ENCODE measurements at places on chromosomes 16 and 17. TPM values are rescaled to one million over a fixed set of nuclear protein-coding genes. Genes with fewer than 3 reads are reported as not detected.
A peak's percentile ranks its signal among the peaks of the same experiment; 100 is the strongest.

Gene COPZ2
- 18.0 TPM for total RNA-seq

- DNase-seq: no peak
Observed at GRCh38 chr17:49552070-49552751, 23.5 kb upstream of the NXPH3 start.

Gene FOXL1
- 0.46 TPM for total RNA-seq

- DNase-seq: no peak
Observed at GRCh38 chr16:49930841-49931240, 74.9 kb upstream of the ZNF423 start.

GRCh38 chr17:68491381-68492231 lies 20.6 kb upstream of the PRKAR1A start:
- DNase-seq: no peak

- no peak for DNase-seq
Observed at GRCh38 chr17:9636501-9636900, 8.8 kb upstream of the USP43 start.

- DNase-seq: no peak
Observed at GRCh38 chr16:63938661-63939060, 1183.2 kb downstream of the CDH11 start.

Gene ARL5C
- total RNA-seq: not detected

- no peak for DNase-seq
Observed at GRCh38 chr16:1871974-1872635, at the start of gene MEIOB. Gene MEIOB (minus strand): TSS chr16:1872164. CDS start chr16:1868175, 3,989 bp downstream.

DNA sequence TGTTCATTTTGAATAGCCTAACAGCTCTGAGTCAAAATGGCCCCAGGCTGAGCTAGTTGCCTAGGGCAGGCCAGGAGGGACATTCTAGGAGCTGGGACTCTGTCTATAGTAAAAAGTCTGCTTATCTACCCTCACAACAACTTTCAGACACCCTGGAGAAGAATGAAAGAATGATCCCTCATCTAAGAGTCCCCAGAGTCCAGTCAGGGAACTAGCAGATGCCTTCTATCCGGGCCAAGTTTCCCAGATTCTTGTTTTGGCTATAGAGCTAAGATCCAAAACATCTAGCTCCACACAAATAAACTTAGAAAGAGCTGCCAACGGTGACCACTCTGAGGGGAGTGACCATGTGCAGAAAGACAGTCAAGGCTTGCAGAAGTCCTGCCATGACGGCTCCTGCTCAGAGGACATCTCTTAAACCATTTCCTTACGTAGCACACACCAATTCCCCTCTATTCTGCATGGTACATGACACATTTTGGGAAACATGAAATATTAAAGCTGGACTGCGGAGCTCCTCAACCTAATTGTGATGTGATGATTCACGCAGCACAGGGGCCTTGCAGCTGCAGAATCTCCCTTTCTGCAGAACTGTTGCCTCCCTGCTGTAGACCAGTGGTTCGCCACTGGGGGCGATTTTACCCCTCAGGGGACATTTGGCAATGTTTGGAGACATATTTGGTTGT lies 24.2 kb downstream of the FAM20A start:
- peak; percentile 35 for DNase-seq

DNA sequence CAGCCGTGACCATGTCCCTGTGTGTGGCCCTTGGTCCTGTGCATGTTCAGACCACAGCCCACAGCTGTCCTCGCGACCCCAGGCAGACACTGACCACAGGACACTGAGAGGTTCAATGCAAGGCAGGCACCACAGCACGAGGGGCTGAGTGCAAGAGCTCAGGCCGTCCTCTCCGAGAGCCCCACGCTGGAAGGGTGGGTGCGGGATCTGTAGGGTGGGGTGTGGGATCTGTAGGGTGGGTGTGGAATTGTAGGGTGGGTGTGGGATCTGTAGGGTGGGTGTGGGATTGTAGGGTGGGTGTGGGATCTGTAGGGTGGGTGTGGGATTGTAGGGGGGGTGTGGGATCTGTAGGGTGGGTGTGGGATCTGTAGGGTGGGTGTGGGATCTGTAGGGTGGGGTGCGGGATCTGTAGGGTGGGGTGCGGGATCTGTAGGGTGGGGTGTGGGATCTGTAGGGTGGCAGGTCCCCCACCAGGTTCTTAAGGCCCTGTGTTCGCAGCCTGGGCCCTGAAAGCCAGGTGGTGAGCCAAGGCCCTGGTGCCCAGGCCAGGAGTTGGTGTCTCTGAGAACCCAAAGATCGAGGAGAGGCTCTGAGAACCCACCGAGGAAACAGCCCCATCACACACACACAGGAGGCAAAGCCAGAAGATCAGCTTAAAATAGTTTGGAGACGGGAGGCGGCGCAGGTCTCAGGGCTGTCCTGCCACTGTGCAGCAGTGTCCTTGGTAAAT lies 48.2 kb downstream of the METRNL start:
- no peak for DNase-seq

All from foreskin keratinocyte (primary cell).